ENCODE measurements at places on chromosomes 2 and 18. TPM values are rescaled to one million over a fixed set of nuclear protein-coding genes. Genes with fewer than 3 reads are reported as not detected.

Gene CDCA7
- 46.0 TPM for total RNA-seq

Gene TACR1
- total RNA-seq, result not detected

Gene FSHR
- not detected for total RNA-seq

Gene TXNDC2
- not detected for total RNA-seq

Gene EDAR
- 0.03 TPM for total RNA-seq

Gene KIAA2012
- total RNA-seq, result not detected

Gene VIT
- total RNA-seq, result not detected

Gene CREG2
- 1.1 TPM for total RNA-seq

Gene FAM136A
- total RNA-seq, result 42.4 TPM

Gene ANKRD30BL
- total RNA-seq, result not detected

Gene RND3
- 61.3 TPM for total RNA-seq

Gene ARHGEF4
- 22.5 TPM for total RNA-seq

Gene MTX2
- total RNA-seq, result 42.4 TPM

Gene ALKAL2
- total RNA-seq, result not detected

Gene COQ10B
- 18.4 TPM for total RNA-seq

Gene FOXI3
- 0.04 TPM for total RNA-seq

Gene OTX1
- 3.8 TPM for total RNA-seq

Gene COA5
- total RNA-seq, result 12.7 TPM

Gene LOXL3
- 1.4 TPM for total RNA-seq

Gene SAG
- not detected for total RNA-seq

Gene SLC5A7
- total RNA-seq, result not detected

Gene G6PC2
- not detected for total RNA-seq

Gene MFSD2B
- total RNA-seq, result not detected

Gene STARD6
- 0.14 TPM for total RNA-seq

Gene ANKRD36
- total RNA-seq, result 10.5 TPM

Measured in foreskin keratinocyte (primary cell).